NCI-H187 (cell line): ENCODE measurements at places on chromosomes 12 and 14.

- no peak for DNase-seq
These were observed 210.6 kb upstream of the EGLN3 start for GRCh38 chr14:34161351-34162082.

- DNase-seq: no peak
These were observed 71.9 kb downstream of the LGMN start for GRCh38 chr14:92676403-92677086.

DNA sequence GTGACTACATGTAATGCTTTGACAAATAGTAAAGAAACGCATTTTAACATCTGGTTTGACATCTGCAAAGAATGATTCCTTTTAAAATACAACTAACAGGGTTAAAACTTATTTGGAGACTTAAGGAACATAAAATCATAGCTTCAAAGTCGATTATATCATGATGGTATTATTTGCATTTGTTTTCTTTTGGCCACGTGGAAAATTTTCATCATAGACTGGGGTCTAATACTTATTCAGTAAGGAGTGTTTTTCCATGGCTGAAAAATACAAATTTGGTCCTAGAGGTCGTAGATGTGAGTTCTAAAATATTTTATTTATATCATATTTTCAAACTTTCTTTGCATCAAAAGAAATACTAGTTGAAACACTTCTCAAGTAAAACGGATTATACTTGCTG lies 31.5 kb upstream of the LMNTD1 start:
- no peak for DNase-seq

GRCh38 chr12:65307169-65307501 lies 28.7 kb downstream of the MSRB3 start:
- DNase-seq: no peak

GRCh38 chr14:100146531-100147091 lies 12.8 kb downstream of the DEGS2 start:
- peak; percentile 47 for DNase-seq

GRCh38 chr14:22929961-22930364 lies 787 bp upstream of the PRMT5 start:
- DNase-seq: no peak

- DNase-seq: no peak
These were observed 48.5 kb downstream of the SUDS3 start for GRCh38 chr12:118424884-118425283.

- DNase-seq: no peak
These were observed 3.5 kb upstream of the SCNN1A start for GRCh38 chr12:6378709-6379472.

DNA sequence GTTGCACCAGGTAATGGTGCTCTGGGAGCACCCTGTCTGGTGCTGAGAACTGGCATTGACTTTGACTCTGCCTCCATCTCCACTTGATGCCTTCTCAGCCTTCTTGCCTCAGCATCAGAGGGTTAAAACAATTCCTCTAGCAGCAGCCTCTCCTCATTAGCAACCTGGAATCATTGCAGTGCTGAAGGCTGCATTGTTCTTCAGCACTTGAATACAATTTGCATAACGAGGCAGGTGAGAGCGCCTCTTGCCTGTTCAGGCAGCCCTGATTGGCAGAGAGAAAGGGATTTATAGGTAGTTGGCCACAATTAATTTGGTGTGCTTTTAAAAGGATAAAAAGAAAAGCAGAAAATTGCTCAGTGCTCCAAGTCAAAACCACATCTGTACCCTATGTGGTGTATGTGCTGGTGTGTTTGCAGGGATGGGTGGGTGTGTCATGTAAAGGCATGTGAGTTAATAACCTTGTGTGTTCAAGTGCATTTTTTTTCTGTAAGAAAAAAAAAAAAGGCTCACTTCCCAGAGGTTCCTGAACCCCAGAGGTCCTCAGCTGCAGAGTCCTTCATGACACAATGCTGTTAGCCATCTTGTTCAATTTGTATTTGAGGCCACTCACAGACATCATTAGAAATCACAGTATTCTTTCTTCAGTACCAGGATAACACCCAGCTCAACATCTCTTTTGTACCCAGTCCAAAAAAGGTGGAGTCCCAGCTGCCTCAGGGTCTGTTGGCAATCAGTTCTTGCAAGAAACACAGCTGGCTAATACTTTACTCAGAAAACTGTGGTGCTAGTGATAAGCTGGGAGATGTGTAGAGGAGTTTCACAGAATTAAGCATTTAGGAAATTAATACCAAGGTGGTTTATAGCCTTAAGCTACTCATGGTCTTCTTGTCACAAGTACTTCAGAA lies 385.6 kb downstream of the GRIN2B start:
- DNase-seq: no peak

DNA sequence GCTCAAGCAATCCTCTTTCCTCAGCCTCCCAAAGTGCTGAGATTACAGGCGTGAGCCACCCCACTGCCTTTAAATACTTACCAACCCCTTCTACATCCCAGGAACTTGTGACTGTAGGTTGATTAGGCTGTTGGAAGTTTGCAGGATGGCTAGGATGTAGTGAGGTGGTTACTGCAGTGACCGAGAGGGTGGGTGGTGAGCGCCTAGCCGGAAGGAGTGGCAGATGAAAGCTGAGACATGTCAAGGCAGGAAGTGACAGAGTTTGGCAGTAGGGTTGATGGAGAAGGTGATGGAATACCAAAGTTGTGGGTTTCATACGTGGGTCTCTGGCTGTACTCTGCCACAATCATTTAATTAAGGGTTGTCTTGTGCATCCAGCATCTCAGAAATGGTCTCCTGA lies 13.5 kb downstream of the B4GALNT3 start:
- DNase-seq: no peak

- DNase-seq: no peak
These were observed 103.7 kb upstream of the MDM1 start for GRCh38 chr12:68435816-68436215.

DNA sequence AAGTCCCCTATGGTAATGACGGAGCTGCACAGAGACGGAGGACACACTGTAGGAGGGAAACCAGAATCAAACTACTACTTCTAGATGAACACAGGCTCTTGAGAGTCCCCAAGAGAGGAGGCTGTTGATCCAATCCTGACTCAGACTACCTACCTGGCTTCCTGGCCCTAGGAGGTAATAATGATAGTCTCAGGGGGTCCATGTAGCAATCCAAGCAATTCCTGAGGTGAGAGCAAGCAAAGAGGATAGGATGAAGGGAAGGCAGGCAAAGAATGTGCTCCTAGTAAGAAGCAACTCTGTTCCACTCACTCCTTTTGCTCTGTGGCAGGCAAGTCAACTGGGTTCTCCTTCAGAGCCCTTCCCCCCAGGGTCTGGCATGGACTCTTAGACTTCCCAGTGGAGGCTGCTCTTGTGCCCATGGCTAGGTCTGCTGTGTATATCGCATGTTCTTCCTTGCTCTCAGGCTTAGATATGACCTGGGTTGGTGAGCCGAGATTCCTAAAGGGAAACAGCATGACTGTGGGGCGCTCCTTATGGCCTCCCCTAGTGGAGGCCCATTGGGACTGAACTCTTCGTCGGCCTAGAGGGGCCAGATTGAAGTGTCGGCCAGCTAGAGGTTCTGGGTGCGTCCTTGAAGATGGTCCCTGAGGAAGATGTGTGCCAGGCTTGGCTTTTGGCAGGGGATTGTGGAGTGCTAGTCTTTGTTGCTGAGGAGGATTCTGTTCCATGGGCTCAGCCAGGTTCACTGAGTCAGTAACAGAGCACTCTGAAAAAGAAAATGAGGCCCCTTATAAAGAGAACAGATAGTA lies 2.1 kb downstream of the TINF2 start:
- DNase-seq: no peak

- peak; percentile 48 for DNase-seq
These were observed 10.0 kb upstream of the SMARCD1 start for GRCh38 chr12:50074936-50075807.

GRCh38 chr12:94839347-94839746 lies 164.2 kb downstream of the NDUFA12 start:
- DNase-seq: no peak

- no peak for DNase-seq
These were observed 322.7 kb downstream of the ALG10 start for GRCh38 chr12:34344851-34345522.

DNA sequence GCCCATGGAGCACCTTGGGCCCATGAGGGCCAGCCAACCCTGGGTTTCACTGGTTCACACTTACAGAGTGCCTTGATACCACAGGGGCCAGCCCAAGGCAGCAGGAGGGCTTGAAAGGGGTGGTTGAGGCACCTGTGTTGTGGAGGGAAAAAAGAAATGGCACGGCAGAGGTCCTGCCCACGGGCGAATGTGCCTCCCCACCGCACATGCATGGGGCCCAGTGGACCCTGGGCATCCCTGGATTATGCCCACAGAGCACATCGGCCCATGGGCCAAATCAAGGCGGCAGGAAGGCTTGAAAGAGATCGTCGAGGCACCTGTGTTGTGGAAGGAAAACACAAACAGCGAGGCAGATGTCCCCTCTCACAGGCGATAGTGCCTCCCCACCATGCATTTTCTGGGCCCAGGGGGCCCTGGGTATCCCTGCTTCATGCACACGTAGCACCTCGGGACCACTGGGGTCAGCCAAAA lies 378.1 kb downstream of the ALG10 start:
- DNase-seq: no peak

DNA sequence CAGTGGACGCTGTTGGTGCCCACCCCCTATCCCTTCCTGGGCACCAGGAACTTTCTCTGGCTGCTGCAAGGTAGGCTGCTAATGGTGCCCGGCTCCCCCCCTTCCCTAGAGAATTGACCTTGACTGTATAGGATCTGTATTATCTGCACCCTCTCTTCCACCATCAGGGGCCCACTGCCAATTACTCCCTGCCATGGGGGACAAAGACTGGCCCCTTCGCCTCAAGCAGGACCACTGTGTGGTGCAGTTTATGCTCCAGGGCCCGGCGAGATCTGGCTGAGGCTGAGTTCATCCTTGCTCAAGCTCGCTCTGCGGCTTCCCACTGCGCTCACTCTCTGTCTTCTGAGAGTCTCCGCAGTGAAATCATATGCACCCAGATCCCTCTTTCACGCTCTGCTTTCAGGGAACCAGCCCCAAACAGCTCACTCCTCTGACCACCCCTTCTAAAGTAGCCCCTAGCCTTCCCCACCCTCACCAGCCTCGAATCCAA lies 95.2 kb downstream of the LGMN start:
- no peak for DNase-seq

- no peak for DNase-seq
These were observed at the start of gene PRICKLE1 for GRCh38 chr12:42589465-42590329. TSS of gene PRICKLE1 (minus strand) at chr12:42589746. CDS start at chr12:42472516, 117,230 bp downstream.

DNA sequence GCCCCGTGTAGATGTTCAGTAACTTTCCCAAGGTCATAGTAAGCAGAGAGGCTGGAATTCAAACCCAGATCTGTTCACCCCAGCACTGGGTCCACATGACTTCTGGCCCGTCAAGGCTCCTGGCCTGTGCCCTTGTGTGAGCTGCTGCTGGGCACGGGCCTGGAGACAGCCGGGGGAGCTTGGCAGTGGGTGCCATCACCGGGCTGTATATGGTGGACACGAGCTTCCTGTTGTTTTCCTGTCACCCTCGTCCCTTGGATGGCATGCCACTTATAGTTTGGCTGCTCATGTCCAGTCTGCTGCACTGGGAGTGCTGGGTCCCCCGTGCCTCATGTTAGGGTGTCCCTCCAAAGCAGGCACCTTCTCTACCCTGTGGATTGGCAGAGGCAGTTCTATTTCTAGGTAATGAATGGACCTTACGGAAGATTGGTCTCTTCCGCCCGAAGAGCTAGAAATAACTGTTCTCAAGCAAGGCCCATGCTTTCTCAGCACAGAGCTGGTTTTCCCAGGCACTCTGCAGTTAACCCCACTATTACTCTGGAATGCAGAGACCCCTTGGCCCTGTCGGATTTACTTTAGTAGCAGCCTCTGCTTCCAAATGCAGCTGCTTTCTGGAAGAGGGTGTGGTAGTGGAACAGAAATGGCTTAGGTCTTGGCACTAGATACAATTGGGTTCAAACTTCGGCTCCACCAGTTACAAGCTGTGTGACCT lies 44.3 kb downstream of the ELK3 start:
- DNase-seq: no peak

DNA sequence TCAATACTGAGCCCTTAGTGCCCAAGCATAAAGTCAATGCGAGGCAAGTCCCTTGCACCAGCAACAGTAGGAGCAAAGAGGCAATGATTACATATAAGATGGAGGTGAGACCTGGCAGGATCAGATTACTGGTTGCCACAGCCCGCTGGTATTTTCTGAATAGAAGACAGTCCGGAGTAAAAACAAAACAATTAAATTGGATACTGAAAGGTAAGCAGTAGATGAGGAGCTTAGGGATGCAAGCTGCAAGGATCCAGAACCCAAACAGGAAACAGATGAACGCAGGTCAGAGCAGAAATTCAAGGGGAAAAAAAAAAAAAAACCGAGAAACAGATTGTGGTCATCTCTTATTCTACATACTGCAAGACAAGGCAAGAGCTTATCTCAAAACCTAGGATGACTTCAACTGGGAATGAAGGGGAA lies 119.6 kb downstream of the MED13L start:
- DNase-seq: no peak

GRCh38 chr14:77641534-77642341 lies 25.3 kb upstream of the SPTLC2 start:
- DNase-seq: no peak

DNA sequence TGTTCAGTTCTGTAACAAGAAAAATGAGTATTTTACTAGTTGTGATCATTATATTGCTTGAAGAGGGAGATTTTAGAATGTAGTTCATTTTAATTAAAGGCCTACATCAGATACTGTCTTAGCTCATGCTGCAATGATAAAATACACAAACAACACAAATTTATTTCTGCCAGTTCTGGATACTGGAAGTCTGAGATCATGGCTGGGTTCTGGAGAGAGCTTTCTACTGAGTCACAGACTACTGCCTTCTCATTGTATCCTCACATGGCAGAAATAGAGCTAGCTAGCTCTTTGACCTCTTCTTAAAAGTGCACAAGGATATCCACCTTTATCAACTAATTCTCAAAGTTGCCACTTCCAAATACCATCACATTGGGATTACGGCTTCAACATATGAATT lies 53.8 kb downstream of the MIS18BP1 start:
- no peak for DNase-seq

DNA sequence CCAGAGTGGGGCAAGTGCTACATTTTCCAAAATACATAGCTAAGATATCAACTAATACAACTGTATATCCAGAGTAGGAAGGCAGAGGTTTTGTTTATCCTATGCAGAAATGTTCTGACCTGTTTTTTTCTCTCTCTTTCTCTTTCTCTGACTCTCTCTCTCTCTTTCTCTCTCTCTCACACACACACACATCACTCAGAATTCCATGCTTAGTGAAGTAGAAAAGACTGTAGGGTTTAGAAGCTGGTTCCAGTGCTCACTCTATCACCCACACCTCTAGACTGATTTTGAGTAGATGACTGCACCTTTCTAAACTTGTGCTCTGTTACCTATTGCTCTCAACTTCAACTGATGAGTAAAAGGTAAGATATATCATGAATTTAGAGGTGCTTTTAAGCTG lies 356.7 kb downstream of the LRIG3 start:
- no peak for DNase-seq

DNA sequence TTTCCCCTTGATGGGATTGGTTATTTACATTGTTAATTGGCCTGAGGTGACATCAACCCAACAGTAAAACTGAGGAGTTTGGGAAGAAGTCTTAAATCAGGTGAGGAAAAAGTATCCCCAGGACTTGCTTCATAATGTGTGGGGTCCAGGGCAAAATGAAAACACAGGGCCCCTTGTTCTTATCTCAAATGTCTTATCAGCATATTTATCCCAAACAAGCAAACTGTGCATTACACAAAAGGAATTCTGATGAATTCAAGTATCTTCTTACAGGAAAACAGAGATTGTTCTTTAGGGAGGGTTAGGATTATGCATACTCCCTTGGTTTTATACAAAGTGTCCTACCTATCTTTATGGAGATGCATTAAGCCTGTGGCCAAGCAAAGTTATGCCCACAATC lies 178.4 kb downstream of the SPTSSA start:
- no peak for DNase-seq

GRCh38 chr14:40139657-40140056 lies 707.4 kb upstream of the FBXO33 start:
- DNase-seq: no peak

- DNase-seq: no peak
These were observed 170.5 kb downstream of the PTPN11 start for GRCh38 chr12:112589275-112589674.
